Dermis blood vessel endothelial cell (primary cell): ENCODE measurements at places on chromosomes 3 and 15.

- DNase-seq: no peak
These were observed 307.5 kb downstream of the PYDC2 start for GRCh38 chr3:191768421-191768820.

GRCh38 chr3:48271763-48272498 is 31.0 kb downstream of the ZNF589 start:
- no peak for DNase-seq

- no peak for DNase-seq
These were observed 12.8 kb upstream of the RFT1 start for GRCh38 chr3:53142986-53143385.

GRCh38 chr3:50610992-50611463 is 546 bp downstream of the CISH start:
- DNase-seq: peak; percentile 11

- no peak for DNase-seq
These were observed 156.9 kb upstream of the RASGRP1 start for GRCh38 chr15:38721568-38721945.

GRCh38 chr3:160605315-160605714 is 39.9 kb upstream of the KPNA4 start:
- no peak for DNase-seq

GRCh38 chr3:30344288-30344687 is 262.1 kb upstream of the TGFBR2 start:
- peak; percentile 26 for DNase-seq

GRCh38 chr3:134656211-134656800 is 5.5 kb upstream of the KY start:
- no peak for DNase-seq

DNA sequence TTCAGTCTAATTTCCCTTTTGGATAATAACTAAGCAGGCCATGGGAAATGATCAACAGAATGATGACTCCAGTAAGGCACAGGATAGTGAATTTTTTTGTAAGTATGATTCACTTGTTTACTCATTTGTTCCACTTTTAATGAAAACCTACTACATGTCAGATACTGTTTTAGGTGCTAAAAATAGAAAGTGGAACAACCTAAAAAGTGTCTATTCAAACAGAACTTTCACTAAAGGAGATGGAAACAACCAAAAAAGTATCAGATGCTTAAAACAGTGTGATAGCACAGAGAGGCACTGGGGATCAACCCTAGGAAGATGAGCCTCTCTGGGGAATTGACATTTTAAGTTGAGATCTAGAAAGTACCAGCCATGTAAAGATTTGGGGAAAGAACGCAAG is 11.1 kb downstream of the RYK start:
- DNase-seq: peak; percentile 29

- no peak for DNase-seq
These were observed 311.5 kb downstream of the CNTN3 start for GRCh38 chr3:74302969-74303368.

- no peak for DNase-seq
These were observed 320.0 kb upstream of the PPP2R3A start for GRCh38 chr3:135645541-135645940.

GRCh38 chr15:79433276-79433990 is 1.3 kb downstream of the MINAR1 start:
- no peak for DNase-seq

GRCh38 chr15:39426552-39427532 is 154.0 kb upstream of the THBS1 start:
- DNase-seq: no peak

DNA sequence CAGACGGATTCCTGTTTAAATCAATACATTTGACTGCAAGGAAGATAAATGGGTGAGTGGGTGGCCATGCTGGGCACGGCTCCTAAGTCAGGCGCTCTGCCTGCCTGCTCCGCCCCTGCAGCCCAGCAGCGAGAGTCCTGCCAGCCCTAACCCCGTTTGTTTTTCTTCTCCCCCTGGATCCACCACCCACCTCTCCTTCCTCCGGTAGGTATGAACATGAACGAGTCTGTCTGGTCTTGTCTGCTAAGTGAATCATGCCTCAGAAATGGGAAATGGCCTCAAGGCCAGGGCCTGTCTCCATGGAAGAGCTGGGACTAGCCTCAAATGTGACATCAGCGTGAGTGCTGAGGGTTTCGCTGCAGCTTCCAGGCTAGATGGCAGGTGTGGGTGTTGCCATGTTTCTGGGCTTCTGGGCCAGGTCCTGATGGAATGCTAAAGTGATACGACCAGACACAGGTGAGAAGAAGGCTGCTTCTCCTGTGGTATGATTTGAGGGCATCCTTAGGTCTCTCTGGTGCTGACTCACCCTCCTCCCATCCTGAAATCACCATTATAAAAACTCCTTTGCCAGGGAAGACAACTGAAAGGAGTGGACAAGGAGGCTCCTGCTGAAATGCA is 5.6 kb upstream of the FEM1B start:
- DNase-seq: peak; percentile 33

- DNase-seq: peak; percentile 60
These were observed at the start of gene SPRED1 for GRCh38 chr15:38252481-38253350. TSS of gene SPRED1 (plus strand) at chr15:38252836. CDS start at chr15:38253186, 350 bp downstream.

GRCh38 chr15:92886042-92886537 is 14.0 kb upstream of the CHD2 start:
- peak; percentile 15 for DNase-seq

DNA sequence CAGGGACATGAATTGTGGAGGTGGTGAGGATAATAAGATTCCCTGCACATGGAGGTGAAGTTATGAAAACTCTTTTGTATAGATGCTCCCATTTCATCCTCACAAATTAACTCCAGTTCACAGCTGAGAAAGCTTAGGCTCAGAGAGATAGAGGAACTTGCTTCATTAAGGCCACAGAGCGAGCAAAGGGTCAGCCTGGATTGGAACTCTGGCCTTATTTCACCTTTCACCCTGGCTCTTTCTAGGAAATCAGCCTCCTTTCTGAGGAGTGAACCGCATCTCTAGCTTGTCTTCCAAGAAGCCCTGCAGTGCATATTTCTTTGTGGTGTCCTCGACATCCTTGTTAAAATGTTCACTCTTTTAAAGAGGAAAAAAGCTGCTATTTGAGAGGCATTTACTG is 58.0 kb upstream of the SLC25A26 start:
- DNase-seq: no peak

- no peak for DNase-seq
These were observed 117.7 kb downstream of the GOLIM4 start for GRCh38 chr3:167978071-167978470.

GRCh38 chr15:99504823-99505551 is 60.8 kb upstream of the MEF2A start:
- DNase-seq: peak; percentile 69

DNA sequence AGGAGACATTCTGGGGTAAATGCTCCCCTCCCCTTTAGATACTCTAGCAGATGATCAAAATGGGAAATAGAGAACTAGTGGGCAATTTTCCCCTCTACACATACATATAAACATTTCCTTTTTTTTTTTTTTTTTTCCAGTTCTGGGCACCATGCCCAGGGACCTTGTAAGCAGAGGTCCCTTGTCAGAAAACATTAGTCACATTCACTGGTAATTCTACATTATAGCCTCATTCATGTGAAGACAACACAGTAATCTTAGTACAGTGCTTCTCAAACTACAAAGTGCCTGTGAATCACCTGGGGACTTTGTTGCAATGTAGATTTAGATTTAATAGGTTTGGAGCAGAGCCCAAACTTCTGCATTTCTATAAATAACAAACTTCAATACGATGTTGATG is 60.1 kb upstream of the ACTC1 start:
- peak; percentile 88 for DNase-seq

GRCh38 chr15:65091946-65092770 is 15.6 kb downstream of the KBTBD13 start:
- DNase-seq: no peak

GRCh38 chr3:39346785-39347585 is 17.5 kb downstream of the CCR8 start:
- DNase-seq: no peak

DNA sequence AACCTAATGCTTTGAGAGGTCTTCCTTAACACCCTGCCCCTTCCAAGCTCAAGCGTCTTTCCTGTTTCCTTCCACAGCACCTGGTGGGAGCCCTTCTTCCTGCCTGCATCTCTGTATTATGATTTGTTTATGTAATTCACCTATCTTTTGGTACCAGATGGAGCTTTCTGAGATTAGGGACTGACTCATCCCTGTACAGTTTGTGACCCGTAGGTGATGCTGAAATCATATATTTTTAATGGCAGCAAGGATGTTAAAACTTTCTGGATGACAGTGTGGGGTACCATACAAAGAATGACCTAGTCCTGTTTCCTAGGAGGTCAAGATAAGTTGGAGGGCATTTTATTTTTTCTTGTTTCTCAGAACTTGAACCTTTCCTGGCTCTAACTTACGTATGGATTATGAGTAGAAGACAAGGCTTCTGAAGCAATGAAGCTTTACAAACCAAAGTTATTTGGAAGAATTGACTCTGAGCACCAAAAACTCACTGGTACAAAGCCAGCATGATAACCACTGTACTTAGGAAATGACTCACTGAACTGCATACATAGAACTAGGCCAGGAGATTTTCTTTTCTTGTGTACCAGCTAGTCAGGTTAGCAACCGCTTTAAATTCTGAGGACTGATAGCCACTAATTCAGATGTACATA is 46.6 kb downstream of the HHLA2 start:
- peak; percentile 56 for DNase-seq

- DNase-seq: peak; percentile 75
These were observed 30.7 kb upstream of the ANPEP start for GRCh38 chr15:89845305-89845893.

DNA sequence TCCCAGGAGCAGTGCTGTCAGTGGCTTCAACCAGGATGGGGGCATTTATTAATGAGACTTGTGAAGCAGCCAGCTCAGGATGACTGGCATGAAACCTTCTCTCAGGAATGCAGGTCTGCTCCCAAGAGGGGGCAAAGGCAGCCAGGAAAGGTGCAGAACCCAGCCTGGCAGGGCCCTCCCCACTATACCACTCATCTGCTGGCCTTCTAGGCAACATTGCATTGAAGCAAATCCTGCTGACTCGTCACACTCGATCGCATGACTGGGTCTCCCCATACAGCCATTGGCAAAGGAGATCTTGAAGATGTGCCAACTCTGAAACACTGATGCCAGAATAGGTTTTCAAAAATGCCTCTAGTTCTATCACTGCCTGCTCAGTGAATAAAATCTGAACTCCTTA is 65.7 kb upstream of the CMTM7 start:
- DNase-seq: no peak

DNA sequence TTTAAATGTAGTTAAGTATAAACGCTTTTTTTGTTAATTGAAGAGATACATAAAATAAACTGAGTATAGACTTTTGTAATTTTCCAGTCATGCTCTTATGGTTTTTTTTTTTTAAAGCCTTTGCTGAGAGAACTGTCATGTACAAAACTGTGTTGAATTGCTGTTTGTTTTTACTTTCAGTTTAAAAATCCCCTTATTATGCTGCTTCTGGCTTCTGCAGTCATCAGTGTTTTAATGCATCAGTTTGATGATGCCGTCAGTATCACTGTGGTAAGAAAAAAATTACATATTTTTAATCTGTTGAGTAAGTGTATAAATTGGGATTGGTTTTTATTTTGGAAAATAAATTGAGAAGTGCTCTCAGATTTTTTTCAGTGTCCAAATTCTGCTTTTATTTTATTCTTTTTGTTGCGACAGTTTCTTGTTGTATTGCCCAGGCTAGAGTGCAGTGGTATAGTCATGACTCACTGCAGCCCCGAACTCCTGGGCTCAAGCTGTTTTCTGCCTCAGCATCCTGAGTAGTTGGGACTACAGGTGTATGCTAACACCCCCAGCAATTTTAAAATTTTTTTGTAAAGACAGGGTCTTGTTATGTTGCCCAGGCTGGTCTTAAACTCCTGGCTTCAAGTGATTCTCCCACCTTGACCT is 40.7 kb downstream of the ATP2C1 start:
- DNase-seq: no peak

- no peak for DNase-seq
These were observed 134.1 kb upstream of the PLSCR5 start for GRCh38 chr3:146739203-146739671.

GRCh38 chr15:64146885-64147681 is 4.4 kb upstream of the SNX22 start:
- DNase-seq: no peak

DNA sequence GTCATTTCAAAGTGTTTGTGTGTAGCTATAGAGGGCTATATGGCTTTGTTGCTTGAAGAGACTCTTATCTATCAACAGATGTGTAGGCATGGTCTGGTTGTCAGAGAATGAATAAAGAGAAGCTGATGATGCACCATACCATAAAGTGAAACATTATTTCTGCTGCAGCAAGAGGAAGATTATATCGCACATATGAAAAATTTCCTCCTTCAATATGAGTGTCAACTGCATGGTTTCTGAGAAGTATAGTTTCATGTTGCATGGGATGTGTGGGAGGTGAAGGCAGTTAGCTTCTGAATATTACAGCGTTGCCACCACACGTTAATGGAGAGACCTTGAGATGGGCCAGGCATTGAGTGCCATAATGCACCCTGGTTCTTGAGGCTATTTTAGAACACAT is 217.9 kb downstream of the SATB1 start:
- no peak for DNase-seq

GRCh38 chr15:51350723-51351122 is 9.3 kb downstream of the GLDN start:
- no peak for DNase-seq

DNA sequence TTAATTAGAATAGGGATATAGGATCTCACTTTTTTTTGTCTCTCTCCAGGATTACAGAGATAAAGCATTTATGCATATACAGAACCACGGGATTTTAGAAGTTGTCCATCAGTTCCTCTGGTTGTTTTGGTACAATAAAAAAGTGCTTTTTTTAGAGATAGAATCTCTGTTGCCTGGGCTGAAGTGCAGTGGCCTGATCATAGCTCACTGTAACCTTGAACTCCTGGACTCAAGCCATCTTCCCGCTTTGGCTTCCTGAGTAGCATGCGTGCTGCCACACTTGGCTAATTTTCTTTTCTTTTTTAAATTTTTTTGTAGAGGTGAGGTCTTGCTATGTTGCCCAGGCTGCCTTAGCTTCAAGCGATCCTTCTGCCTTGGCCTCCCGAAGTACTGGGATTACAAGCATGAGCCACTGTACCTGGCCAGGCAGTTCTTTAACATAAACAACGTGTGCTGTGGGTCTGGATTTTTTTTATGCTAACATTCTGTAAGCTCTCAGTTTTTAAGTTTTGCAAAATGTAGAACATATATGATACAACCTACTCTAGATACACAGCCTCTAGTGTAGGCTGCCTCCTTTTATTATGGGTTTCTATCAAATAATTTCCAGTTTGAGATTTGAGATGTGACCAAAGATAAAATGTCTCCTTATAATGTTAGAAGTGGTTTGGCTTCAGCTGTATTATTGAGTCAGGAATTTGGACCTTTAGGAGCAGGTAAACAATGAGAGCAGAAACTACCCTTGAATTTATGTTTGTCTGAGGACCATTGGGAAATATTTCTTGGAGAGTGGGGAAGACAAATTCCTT is 57.4 kb upstream of the ULK4 start:
- DNase-seq: peak; percentile 45

DNA sequence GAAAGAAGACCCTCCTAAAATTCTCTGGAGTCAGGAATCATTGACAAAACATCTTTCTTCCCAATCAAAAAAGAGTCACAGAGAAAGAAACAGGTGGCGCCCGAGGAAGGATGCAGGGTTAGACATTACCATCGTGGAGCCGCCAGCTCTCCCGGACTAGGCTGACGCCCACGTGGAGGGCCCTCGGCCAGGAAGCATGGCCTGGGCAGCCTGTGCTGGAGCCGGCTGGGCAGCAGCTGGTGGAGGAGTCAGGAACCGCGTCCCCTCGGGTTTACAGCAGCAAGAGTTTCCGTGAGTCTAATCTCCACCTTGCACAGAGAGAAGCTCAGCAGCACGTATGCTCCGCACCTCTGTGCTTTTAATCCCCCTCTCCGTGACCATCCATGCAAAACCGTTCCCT is 533.7 kb upstream of the ATP11B start:
- DNase-seq: peak; percentile 1

GRCh38 chr3:172099495-172099808 is 60.1 kb downstream of the FNDC3B start:
- DNase-seq: no peak
